Right kidney (tissue), 9 donors: ENCODE measurements at places on chromosomes 12 and 14.

DNA sequence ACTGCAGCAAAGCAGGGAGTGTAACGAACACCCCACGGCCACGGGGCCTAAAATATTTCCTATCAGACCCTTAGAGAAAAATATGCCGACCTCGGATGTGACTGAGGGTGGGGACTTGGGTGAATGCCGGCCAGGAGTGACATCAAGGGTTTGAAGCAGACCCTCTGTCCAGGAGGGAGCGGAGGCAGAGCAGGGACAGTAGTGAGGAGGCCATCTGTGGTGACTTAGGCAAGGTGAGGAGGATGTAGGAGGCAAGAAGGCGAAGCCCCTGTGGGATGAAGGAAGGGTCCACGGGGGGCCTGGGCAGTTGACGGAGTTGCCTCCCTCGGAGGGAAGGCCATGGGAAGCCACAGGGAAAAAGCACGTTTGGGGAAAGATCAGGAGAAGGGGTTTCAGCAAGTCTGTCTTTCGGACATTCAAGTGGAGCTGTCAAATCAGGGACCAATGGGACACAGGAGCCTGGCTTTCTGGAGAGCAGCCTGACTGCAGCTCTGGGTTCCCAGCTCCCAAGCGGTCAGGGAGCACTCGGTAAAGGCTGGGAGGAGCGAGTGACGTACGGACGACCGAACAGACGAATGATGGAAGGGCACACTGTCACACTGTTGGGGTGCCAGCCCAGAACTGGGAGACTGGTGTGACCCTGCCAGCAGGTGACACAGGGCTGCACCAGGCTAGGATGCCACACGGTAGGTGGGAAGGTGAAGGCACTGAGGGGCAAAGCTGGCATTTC lies 74.3 kb downstream of the MOK start:
- DNase-seq, result no peak

GRCh38 chr14:70935135-70935534 lies 27.9 kb downstream of the PCNX1 start:
- no peak for DNase-seq

- DNase-seq, result no peak
Observed at GRCh38 chr14:67186172-67186768, 3.0 kb upstream of the GARIN2 start.

GRCh38 chr14:49920935-49921334 lies 28.1 kb downstream of the ARF6 start:
- DNase-seq, result no peak

GRCh38 chr12:95859344-95859816 lies 628 bp downstream of the SNRPF start:
- no peak for DNase-seq

- no peak for DNase-seq
Observed at GRCh38 chr12:105674871-105675699, 344.6 kb downstream of the C12orf75 start.

DNA sequence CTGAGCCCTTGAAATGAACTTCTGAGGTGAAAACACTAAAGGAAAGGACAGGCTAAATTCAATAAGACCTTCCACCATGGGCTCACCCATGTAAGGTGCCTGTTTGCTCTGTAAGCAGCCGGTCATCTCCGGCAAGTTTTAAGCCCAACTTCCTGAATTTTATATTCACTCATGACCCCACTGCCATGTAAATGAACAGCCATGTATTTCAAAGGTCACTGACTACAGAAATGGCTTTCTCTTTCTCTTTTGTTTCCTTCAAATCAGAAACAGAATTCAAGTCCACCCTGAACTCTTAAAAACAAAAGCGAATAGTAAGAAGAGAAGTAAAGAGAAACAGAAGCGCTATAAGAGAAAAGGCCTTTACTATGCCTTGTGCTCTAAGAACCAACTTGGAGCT lies 61.7 kb upstream of the OVCH1 start:
- no peak for DNase-seq

DNA sequence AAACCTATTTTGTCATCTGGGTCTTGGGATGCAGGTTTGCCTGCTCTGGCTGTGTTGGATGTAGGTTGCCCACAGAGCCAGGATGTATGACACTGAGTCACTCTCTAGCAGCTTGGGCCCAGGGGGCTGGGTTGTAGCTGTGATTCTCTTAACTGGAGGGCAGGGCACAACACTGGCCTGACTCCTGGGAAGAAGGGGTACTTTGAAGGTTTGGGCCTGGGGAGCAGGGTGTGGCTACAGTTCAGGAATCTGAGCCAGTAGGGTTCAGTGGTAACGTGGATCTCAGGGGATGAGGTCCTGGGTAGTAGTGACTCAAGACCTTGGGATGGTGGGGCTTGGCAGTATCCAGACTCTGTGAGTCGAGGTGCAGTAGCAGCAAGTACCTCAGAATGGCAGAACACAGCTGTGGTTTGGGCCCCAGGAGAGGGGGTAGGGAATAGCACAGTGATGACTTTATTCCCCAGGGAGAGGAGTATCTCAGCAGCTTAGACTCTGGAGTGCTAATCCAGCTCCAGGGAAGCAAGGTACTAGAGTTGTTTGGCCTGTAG lies 25.7 kb downstream of the TBC1D15 start:
- no peak for DNase-seq

GRCh38 chr14:60288279-60288678 lies 39.3 kb downstream of the PPM1A start:
- no peak for DNase-seq

GRCh38 chr14:88613552-88614010 lies 50.7 kb downstream of the ZC3H14 start:
- no peak for DNase-seq

- DNase-seq, result no peak
Observed at GRCh38 chr14:103136388-103137271, 13.4 kb downstream of the TNFAIP2 start.

GRCh38 chr12:113092607-113093408 lies 36.3 kb downstream of the DTX1 start:
- DNase-seq, result peak; percentile 57

DNA sequence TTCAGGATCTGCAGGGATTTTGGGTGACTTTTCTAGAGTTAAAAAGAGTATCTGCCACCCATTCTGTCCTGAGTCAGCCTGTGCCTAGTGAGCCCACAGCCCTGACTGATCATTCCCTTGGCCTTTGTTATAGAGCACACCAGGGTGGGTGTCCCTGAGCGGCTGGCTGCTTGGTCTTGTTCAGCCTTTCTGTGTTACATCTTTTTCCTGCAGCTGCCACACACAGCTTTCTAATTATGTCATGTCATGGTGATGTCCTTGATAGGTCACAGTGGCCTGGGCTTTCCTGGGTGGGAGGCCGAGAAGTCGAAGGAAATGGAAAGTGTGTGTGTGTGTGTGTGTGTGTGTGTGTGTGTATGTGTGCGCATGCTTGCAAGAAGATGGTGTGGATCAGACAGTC lies 293.2 kb upstream of the CRY1 start:
- no peak for DNase-seq

- no peak for DNase-seq
Observed at GRCh38 chr14:104288272-104288671, 149.9 kb downstream of the KIF26A start.

- DNase-seq, result no peak
Observed at GRCh38 chr12:100845095-100845494, 50.5 kb downstream of the ANO4 start.

DNA sequence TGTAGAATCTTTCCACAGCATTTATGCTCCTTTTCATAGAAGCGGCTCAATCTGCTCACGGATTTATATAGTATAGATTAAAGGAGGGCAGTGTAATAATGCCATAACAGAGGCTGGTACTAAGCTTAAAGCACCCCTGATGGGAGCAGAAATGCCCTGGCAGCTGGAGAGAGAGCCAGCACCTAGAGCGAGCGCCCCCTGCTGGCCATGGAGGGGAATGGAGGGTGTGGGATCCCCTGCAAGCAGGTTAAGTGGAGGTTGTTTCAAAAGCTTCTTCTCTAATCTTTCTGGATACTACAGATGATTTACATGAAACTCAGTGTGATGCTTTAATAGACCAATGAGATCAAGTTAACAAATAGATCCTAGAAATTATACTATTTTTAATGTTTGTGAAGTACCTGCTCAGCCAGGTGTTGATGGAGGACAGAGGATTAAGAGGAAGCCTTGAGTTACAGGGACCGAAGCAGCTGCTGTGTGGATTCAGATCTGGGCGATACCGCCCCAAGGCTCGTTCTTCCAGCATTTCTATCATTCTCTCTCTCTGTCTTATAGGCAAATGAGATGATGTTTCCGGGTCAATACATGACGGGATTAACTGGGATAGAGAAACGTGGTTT lies 1519.3 kb upstream of the TMEM132C start:
- DNase-seq, result no peak

DNA sequence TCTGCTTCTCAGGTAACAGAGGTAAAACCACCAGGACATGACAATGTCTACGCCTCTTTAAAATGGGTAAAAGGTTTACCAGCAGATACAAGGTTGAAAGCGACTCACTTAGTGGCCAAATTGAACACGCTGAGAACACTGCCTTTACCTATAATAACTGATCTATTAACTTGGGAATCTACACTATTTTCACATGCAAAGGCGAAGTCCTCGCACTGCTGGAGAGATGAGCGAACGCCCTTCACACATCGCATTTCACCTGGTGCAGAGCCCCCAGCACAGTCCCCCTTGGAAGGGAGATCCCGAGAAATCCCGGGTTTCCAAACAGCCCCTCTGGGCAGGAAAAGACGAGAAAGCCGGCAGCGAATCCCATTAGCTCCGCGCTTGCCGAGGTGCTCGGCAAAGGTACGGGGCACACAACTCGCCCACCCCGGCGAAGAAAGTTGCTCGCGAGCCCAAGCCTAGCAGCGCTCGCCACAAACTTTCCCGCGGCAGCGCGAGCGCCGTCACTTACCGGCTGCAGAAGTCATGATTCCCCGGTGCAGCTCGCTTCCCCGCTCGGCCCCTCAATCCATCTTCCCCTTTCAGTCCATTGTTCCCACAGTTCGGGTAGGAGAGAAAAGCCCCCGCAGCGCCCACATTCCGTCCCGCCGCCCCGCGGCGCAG lies 423 bp downstream of the FGD6 start:
- DNase-seq, result peak; percentile 96

DNA sequence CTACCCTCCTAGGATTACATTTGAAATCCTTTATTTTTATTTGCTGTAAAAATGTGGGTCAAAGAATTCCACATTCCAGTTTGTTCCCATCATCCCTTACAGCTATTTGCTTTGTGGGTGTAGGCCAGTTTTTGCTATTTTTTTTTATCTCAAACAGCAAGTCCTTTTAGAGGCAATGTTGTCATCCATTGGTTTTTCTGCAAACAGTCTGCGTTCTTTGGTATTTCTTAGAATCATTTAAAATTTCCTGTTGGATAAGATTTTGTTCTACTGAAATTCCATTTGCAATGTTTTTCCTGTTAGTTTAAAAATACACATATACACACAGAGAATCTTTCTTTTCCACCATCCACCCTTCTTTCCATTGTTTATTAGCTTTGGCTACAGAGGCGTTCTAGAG lies 53.3 kb upstream of the STK38L start:
- no peak for DNase-seq

GRCh38 chr12:50991291-50991690 lies 34.9 kb downstream of the SLC11A2 start:
- no peak for DNase-seq

GRCh38 chr14:91229743-91230200 lies 14.7 kb downstream of the GPR68 start:
- no peak for DNase-seq

GRCh38 chr12:71439613-71440344 lies at the start of gene LGR5:
Gene LGR5 (plus strand): TSS chr12:71439798. CDS start chr12:71440081, 283 bp downstream.
- peak; percentile 84 for DNase-seq

- DNase-seq, result no peak
Observed at GRCh38 chr14:74904635-74905503, 18.2 kb downstream of the RPS6KL1 start.

DNA sequence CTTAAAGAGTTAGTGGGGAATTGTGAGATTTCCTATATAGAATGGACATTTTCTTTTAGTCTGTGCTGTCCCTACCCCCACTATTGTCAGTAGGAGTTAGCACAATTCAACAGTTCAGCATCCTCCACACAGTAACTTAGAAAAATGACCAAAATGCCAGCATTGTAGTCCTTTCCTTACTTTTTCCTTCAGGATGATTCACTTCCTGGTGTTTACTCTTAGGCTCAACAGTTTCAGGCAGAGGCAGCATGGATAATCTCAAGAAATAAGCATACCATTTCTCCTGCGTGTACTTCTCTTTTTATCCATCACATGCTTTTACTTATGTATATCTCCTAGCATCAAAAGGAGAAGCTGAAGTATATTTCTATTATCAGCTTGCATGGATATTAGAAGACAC lies 683.4 kb downstream of the SLC16A7 start:
- DNase-seq, result no peak

- no peak for DNase-seq
Observed at GRCh38 chr14:23147676-23148075, 28.6 kb upstream of the CEBPE start.

GRCh38 chr12:119673634-119674033 lies 5.7 kb downstream of the PRKAB1 start:
- no peak for DNase-seq

DNA sequence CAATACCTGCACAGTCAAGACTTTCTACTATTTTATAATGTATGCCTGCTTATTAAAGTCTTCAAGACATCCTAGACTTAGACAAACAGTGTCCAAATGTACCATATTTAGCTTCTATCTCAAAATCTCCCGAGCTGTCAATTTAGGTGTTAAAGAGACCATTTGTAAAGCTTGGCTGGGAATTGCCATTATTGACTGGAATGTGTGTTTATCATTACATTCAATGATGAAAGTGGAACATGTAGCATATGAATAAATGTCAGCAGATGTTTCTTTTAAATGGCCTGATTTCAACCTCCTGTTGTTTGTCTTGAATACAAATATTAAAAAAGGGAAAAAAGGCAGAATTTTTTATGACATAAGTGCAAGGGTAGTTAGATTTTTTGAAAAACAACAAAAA lies 572.3 kb downstream of the PRKD1 start:
- no peak for DNase-seq

- no peak for DNase-seq
Observed at GRCh38 chr12:22882559-22882958, 257.6 kb downstream of the ETNK1 start.

DNA sequence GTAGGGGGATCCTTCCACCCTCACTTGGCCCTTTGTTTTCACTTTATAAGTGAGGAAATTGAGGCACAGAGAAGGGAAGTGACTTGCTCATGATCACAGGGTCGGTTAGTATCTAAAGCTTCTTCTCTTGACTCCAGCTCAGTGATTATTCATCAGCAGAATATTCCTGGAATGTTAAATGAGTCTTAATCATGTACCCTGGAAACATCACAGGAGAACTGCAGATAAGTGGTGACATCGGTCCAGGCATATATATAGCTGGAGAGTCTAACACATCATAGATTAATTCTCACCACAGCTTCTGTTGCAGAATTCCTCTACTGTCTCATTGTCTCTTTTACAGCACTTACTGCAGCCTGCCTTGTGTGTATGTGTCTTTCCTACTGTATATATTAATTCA lies 69.9 kb downstream of the PAH start:
- DNase-seq, result no peak

- DNase-seq, result peak; percentile 43
Observed at GRCh38 chr12:71503579-71504391, 64.2 kb downstream of the LGR5 start.

DNA sequence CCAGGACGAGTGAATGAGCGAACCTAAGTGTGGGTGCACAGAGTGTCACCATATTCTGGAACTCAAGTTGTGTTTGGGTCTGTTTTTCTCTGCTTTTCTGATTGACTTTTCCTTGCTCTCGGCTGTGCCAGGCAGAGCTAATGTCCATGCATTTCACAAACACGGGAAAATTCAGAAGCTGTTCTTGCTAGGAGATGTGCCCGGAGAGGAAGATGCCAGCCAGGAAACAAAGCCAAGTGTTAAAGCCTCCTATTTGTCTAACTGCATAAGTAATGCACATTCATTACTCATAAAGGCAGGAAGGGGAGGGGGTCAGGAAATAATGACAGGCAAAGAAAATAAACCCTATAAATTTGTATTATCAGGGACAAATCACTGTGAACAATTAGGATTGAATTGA lies 250.4 kb upstream of the SFSWAP start:
- DNase-seq, result no peak
